ENCODE measurements at places on chromosomes 2 and 18.

DNA sequence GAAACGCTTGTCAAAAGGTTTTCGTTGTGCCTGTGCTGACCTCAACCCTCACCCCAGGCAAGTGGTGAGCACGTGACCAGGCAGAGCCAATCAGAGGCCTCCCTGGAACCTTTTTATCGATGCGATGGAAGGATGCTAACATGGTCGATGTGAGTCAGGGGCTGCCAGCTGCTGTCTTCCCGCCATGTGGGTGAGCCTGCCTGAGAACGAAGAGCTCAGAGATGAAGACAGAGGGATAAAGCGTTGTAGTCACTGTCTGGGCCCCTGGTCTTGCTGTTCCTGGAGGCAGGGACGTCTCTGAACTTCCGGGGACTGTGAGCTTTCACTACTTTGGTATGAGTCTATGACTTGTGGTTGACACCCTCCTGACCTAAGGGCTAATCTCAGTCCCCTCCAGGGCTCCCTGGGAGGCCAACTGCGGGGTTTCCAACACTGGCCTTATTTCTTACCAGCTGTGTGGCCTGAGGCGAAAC is 18.6 kb downstream of the DNMT3A start:
- no peak for DNase-seq

GRCh38 chr18:78151234-78151633 is 828.4 kb upstream of the SALL3 start:
- no peak for DNase-seq

GRCh38 chr18:23540867-23541266 is 37.6 kb downstream of the RMC1 start:
- DNase-seq: no peak

DNA sequence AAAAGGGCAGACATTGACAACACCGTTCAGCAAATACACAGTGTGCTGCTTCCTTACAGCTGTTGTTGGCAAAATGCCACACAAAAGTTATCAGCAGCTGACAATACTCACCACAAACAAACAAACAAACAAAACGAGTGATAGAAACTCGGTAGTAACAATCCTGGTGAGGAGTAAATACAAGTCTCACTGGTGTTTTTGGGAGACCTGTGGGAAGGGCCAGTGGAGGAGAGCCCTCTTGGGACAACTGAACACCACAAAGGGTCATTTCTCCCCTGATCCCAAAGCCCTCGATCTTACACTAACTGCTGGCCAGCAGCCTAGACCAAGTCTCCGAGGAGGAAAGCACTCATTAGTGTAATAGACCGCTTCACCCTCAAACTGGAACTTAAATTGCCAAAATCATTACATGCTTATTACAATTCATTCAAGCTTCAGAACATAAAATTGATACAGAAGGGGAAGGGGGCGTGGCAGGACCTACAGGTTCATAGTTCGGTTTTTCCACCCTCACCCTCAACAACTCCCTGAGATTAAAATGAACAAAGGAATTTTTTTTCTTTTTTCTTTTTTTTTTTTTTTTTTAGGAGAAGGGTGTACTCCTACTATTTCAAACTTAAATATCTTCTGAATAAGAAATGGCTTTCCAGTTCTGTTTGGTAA is 5.0 kb downstream of the AP1S3 start:
- DNase-seq: no peak

- no peak for DNase-seq
Observed at GRCh38 chr18:77658299-77658662, 408.6 kb downstream of the GALR1 start.

- DNase-seq: no peak
Observed at GRCh38 chr2:135820003-135820618, 16.9 kb downstream of the LCT start.

- DNase-seq: no peak
Observed at GRCh38 chr18:46196627-46197243, 92.5 kb downstream of the HAUS1 start.

DNA sequence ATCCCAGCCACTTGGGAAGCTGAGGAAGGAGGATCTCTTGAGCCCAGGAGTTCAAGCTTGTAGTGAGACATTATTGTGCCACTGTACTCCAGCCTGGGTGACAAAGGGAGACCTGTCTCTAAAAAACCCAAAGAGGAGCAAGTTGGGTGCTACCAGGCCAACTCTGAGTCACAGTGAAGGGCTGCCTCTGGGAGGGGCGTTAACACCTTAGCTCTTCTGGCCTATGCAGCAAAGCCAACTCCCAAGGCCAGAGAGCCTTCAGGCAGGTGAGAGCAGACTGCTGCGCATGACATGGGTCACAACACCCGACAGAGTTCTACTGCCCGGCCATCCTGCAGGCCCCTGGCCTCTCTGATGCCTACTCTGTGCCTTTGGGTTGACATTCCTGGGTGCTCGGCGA is 32.6 kb upstream of the ATG16L1 start:
- no peak for DNase-seq
